Endodermal cell (in vitro differentiated cells): ENCODE measurements at places on chromosomes 4 and X.

GRCh38 chr4:167196344-167197012 is 37.8 kb downstream of the SPOCK3 start:
- no peak for DNase-seq

GRCh38 chrX:48835524-48836329 is at the start of gene PCSK1N:
Gene PCSK1N, minus strand, starts transcription at chrX:48835610. Its CDS starts 78 bp downstream, at chrX:48835532.
- DNase-seq = peak; percentile 61

- no peak for DNase-seq
Observed at GRCh38 chrX:112669824-112670223, 9.9 kb downstream of the LHFPL1 start.

DNA sequence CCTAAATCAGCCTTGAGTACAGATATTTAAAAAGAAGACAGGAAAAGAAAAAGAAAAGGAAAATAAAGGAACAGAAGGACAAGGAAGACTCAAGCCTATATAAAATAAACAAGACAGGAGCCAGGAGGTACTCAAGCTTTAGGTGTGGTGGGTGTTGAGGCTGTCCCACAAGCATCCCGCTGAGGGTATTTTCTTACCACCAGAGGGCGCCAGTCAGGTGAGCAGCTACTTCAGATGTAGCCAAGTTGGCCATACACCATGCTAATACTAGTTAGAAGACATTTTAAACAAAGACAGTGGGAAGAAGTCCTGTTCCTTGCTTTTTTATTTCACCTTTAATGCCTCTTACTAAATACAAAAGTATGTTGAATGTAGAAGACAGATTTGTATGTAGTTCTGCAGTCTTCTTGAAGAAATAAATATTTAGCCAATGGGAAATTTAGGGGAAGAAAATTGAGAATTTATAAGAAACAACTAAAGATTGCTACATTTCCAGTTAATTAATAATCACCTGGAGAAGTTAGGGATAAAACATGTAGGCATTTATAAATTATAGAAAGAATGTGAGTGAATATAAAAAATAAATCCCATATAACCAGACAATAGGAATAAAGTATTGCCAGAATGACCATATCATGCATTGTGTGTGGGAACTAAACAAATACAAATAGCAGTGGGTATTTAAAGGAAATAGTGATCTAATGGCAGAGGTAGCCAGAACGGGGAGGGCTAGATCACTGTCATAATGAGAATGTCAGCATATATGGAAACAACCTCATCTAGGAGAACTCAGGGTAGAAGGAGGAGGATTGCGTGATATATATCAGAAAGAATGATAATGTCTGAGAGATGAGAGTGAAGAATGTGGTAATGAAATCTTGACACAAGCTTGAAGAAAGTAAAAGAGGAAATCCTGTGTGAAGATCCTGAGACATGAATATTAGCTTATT is 71.0 kb downstream of the MTHFD2L start:
- peak; percentile 93 for DNase-seq

- DNase-seq = no peak
Observed at GRCh38 chr4:187294861-187295260, 571.2 kb upstream of the FAT1 start.

DNA sequence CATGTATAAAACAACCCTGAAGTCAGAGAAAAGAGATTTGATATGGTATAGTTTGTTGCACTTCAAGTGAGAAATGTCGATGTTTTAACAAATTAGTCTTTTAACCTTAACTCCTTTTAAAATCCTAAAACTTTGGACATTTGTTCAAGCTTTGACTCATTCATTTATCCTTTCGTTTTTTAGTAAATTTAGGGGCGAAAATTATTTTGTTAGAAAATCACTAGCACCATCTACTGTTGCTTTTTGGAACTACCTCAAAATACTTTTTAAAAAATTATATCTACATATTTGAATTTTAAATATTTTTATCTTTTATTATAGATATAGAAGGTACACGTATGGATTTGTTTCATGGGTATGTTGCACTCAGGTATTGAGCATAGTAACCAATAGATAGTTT is 165.1 kb upstream of the POF1B start:
- DNase-seq = no peak

GRCh38 chr4:7649741-7650531 is 215.2 kb upstream of the PSAPL1 start:
- no peak for DNase-seq

DNA sequence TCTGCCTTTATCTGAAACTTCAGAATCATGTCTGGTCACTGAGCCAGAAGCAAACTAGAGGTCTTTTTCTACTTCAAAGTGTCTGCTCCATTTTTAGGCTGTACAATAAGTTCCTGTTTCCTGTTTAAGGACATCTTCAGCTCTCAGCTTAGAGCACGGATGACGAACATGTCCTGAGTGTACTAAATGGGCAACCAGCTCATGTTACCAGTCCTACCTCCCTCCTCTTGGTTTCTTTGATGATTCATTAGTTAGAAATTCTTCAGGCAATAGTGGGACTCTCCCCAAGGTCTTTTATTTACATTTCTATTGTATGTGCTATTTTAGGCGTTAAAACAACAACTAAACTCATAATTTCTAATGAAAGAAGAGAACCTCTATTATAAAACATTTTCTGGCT is 58.0 kb downstream of the ENPEP start:
- DNase-seq = no peak

GRCh38 chr4:10762561-10762960 is 78.0 kb upstream of the CLNK start:
- peak; percentile 88 for DNase-seq

DNA sequence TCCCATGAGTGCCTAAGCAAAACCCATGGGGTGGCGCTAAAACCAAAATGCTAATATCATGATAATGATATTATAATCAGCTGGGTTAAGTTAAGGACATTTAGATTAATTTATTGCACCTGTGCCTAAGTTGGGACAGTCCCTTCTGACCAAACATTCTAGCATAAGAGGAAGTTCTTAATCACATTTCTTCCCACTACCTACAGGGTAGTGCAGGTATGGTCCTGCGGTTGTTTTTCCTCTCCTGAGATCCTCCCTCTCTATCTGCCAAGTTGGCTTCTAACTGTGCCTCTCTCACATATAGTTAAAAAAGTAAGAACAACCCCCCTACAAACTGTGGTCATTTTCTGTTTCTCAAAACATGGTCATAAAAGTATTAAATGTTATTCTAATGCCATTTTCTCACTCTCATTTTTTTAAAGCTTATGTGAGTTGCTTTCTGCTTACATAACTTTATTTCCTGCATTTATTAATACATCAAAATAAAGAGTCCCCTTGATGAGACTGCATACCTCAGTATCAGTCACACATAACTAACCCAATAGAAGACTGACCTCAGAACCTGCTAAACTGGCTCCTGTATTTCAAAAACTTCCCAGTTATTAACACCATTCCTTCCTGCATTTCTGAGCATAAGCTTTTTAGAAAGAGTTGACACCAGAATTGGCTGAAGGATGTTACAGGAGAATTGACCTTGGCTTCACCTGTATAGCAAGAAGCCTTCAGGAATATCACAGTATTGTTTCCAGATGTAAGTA is 1332.5 kb downstream of the FSTL5 start:
- no peak for DNase-seq

GRCh38 chr4:147794314-147794680 is 62.4 kb downstream of the ARHGAP10 start:
- no peak for DNase-seq

GRCh38 chr4:38764277-38764676 is 18.5 kb downstream of the TLR10 start:
- DNase-seq = no peak

GRCh38 chrX:97639526-97639925 is 755.8 kb downstream of the RPA4 start:
- peak; percentile 88 for DNase-seq

DNA sequence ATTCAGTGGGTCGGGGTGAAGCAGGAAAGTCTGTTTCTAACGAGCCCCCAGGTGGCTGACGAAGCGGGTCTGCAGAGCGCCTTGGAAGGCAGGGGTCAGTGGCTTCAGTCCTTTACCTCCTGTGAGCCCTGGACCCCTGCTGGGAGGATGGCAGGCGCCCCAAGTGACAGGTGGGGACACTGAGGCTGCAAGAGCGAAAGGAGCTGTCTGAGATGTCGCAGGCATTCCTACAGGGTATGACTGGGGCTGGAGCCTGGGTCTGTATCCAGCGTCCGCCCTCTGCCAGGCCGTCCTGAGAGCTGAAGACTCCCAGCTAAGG is 103.1 kb downstream of the PSAPL1 start:
- no peak for DNase-seq

- DNase-seq = no peak
Observed at GRCh38 chr4:15953625-15954024, 9.3 kb downstream of the FGFBP2 start.

GRCh38 chrX:69231903-69232302 is 66.7 kb upstream of the PJA1 start:
- peak; percentile 24 for DNase-seq

DNA sequence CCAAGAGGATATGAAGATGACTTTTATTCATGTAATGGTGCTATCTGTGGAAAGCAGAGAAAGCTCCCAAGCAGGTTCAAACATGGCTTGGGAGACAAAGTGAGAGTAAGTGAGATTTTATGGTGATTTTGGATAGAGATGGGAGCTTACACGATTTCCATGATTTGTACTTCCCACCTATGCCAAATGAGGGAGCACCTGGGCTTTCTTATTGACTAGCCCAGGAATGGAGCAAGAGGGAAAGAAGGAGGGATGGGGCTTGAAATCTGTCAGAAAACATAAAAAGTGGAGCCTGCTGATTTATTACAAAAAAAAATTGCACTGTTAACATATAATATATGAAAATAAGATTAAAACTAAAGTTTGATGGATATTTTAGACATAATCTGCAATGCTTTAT is 703.5 kb upstream of the PABPC4L start:
- DNase-seq = no peak

DNA sequence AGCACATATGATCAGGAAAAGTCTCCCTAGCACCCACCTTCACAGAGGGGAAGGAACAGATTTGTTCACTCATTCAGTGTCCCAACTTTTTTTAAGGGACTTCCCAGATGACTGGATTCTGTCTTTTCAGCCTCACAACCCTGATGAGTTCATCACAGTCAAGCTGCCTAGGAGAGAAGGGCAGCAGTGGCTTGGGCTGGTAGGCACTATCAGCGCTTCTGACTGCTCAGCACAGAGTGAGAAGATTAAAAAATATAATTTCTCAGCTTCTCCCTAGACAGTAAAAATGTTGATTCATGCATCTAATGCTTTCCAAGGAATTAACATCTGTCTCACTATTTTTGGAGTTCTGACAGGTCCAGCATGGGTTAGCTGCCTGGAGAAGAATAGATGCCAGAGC is 328.2 kb downstream of the DTHD1 start:
- no peak for DNase-seq

DNA sequence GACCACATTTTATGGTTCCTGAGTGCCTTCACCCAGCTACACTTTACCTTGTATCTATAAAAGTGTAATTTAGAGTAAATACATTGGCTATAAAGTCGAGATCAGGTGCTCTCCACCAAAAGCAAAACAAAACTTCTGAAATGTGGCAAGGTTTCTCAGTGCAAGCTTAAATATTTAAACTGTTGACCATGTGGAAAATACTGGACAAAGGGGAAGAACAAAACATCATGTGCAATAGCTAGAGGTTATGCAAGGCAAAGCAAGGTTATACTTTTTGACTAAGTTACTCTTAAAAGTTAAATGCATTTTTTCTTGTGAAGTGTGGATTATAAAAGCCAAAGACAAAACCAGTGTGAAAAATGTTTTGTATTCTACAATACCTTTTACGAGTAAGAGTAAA is 55.9 kb downstream of the UGT2A2 start:
- no peak for DNase-seq

DNA sequence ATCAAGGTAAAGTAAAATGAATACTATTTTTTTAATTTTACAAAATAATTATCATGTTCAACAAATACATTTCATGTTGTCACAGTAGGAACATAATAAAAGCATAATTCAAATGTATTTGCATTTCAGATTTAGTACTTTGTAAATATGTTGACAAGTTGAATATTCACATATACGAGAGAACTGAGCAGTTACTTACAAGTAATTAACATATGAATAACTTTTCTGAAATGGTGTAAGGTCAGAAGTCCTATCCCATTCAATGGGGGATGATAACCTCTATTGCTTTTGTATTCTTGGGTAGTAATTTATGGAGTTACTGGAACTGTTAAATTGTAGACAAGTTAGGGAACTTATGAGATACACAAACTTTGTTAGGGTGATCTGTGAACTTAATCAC is 191.1 kb downstream of the COX7B2 start:
- DNase-seq = no peak

DNA sequence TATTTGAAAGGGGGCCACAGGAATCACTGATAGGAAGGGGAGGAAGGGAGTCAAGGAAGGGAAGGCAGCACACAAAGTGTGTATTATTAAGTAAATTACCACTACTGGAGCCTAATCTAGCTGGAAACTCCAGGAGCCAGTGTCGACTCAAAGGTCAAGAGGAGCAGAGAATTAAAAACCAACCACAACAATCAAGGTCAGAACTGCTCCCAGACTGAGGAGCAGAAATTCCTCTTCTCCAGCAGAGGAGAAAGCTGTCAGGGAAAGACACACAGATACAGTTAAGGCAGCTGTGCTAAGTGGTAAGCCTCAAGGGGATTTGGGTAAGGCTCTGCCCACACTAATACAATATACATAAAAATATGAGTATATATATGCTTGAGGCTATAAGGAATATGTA is 87.5 kb upstream of the PTPN13 start:
- no peak for DNase-seq

DNA sequence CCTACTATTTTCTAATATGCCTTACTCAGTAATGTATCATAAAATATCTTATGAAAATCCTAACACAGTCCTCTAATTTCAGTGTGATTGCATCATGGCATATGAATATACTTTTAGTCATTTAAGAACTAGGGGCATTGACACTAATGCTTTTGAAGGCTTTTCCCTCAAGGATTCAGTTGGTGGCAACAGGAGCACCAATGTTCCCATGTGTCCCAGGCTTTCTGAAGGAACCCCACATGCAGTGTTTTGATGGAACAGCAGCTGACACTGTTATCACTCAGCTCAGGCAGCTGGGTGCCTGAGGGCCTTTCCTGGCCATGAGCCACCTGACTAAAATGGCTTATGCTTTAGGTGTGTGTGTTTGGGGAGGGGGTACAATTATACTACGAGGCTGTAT is 348.3 kb downstream of the ARHGAP24 start:
- DNase-seq = peak; percentile 54

DNA sequence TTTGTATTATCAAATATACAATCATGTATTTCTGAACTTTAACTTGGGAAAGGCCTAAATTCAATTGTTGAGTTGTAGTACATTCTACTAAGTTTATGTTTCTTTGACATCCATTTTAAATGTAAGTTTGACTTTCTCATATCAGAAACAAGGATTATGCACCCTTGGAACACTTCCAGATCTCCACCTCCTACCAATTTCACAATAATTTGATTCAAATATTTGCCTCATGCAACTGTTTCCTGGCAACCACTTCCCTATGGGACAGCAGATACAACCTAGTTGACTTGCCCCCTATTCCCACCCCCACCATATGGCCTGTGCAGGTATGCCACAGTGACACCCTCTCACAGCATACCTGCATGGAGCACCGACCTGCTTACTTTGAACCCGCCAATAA is 506.4 kb upstream of the PABPC4L start:
- DNase-seq = no peak

GRCh38 chrX:156001001-156001666 is 3.6 kb downstream of the IL9R start:
- DNase-seq = no peak

GRCh38 chrX:139932073-139932900 is 566 bp downstream of the ATP11C start:
- DNase-seq = no peak
